Hippocampal formation (tissue), 2 donors: ENCODE measurements at places on chromosomes 5 and 9.

DNA sequence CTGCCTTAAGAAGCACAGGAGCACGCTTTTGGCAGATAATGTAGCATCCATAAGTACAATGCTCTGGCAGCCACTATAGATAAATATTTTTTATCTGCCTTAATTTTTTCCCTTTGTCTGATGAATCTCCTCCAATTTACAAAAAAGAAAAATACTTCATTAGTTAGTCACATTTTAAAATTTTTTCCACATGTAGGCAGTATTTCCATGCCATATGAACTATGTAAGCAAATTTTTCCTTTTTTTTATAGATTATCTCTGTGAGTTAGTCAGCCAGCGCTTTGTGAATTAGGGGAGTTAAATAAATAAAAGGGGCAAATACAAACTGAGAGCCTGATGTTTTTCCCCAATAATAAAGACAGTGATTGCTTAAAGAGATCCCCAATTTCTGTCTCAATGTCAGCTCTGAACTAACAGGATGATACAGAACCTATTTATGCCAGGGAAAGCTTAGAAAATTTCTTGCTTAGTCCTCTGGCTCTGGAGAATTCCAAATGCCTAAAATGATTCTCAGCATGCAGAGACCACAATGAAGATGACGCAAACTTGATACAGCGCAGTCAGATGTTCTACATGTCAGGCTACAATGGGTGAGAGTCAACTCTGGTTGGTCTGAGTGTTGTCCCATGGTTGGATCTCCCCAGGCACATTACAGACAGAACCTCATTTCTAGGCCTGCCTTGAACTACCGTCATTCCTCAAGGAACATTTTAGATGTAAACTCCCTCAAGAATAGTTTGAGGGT is 390.4 kb upstream of the CDH6 start:
- DNase-seq: no peak

DNA sequence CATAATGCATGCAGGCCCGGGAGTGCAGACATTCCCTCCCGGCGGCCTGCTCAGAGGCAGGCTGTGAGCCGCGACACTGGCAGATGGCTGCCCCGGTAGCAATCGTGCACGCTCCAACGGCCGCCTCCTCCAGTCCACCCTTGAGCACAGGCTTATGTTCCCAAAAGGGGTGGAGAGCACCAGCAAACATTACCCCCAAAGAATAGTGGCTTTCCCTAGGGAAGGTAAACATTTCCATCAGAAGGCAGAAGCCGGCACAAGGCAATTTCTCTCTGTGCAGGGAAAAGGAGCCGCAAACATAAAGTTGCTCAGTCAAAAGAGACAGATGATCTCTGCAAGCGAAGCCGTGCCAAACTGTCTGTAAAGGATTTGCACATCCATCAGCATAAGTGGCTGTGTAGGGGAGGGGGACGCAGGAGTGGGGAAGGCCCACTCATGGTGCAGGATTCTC is 92.5 kb downstream of the SIL1 start:
- peak; percentile 64 for DNase-seq

DNA sequence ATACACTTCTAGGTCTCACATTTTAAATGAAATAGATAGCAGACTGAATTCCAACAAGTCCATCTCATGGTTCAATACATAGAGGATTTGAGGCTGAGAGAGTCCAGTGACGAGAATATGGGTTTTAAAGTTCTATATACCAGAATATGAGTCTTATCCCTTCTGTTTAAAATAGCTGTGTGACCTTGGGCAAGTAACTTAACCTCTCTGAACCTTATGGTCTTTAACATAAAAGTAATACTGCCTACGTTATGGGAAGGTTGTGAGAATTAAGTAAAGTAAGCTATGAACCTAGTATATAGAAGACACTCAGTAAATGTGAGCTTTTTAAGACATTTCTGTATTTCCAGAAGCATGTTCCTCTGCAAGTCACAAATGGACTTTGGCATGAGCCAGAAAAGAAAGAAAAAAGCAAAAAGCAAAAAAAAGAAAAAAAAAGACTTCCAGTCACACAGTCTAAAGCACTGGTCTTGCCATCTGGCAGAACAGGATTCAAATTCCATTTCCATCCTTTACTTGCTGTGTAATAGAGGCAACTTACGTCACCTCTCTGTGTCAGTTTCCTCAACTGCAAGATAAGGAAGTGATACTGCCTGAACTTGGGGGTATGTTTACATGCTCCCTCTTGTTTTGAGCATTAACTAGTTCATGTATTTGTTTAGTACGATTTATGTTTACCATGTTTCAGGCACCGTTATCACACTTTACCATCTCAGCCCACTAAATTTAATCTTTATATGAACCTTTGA is 248.2 kb downstream of the TRIM32 start:
- no peak for DNase-seq

- no peak for DNase-seq
These were observed 122.0 kb upstream of the FER start for GRCh38 chr5:108625654-108626053.

DNA sequence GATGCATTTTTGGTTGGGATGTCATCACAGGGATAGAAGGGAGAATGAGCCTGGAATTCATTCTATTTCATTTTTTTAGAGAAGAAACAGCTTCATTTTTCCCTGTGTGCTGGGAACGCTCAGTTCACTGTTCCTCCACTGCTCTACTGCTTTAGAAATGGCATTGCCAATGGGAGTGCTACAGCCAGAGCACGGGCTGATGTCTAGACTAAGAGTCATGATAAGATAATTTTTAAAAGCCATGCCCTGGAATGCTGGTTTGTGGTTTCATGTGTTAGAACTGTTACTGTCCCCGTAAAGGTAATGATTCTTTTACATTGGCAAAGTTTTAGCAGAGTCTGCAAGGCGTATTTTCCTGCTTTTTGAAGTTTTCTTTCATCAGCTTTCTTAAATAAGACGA is 119.6 kb downstream of the SEMA6A start:
- DNase-seq: no peak

DNA sequence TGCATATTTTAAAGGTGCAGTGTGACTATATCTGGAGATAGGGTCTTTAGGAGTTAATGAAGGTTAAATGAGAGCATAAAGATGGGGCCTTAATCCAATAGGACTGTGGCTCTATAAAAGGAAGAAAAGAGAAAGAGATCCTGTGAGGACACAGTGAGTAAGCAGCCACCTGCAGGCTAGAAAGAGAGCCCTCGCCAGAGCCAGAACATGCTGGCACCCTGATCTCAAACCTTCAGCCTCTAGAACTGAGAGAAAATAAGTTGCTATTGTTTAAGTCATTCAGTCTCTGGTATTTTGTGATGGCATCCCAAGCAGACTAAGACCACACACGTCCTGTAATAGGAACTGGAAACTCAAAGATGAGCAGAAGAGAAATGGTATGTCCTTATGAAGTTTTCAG is 41.0 kb downstream of the RNF180 start:
- no peak for DNase-seq

DNA sequence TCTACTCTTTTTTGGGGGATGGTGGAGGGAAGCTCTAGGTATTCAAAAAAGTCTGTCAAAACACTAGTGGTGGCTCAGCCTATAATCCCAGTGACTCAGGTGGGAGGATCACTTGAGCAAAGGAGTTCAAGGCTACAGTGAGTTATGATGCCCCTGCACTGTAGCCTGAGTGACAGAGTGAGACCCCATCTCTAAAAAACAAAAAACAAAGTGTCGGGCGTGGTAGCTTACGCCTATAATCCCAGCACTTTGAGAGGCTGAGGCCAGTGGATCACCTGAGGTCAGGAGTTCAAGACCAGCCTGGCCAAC is 15.8 kb upstream of the SLC35D2 start:
- DNase-seq: no peak

DNA sequence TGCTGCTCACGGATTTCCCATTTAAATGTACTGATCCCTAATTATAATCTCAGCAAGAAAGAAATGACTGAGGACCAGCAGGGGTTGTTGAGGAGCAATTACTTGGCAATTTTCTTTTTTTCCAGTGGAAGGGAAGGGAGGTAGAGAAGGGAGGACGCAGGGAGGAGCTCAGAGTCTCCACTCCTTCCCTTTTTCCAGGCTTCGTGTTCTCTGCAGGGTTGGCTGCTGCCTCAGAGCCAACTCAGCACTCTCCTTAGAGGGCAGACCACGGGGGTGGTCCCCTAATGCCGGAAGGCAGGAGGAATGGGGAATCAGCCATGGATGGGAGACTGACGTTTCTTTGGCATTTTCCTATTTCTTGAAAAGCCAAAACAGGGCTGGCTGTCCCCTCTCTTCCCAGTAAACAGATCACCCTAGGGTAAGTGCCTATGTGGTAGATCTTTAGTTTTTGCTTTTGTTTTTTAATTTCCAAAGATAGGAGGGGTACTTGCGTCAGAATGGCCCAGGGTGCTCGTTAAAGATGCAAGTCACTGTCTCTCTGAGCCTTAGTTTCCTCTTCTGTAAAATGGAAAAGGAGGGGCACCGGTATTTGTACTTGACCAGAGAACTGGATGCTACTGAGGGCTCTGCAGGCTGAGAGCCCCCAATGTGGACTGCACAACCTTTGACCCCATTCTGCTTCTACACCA is 39.6 kb upstream of the LCP2 start:
- no peak for DNase-seq

DNA sequence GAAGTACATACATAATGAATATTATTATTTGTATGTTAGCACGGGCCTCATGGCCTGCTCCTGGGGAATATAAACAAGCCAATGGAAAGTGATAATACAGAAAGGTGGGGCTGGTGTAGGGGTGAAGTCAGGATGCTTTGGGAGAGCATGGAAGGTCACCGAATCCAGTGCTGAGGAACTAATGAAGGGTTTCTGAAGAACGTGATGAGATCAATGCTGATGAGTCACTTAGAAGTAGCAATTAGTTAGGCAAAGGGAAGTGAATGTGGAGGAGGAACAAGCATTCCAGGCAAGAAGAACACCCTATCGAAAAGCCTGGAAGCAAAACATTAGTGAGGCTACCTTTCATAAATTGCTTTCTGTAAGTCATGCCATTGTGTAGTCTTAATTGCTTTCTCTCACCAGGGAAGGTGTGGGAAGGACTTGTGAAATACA is 2.1 kb downstream of the ANXA1 start:
- DNase-seq: no peak
